Mesothelial cell of epicardium (in vitro differentiated cells): ENCODE measurements at places on chromosomes 6 and 20.

GRCh38 chr20:33370291-33370690, 31.0 kb downstream of the CDK5RAP1 start:
- no peak for DNase-seq

- DNase-seq, result no peak
Observed at GRCh38 chr6:163095401-163095800, 319.1 kb upstream of the QKI start.

DNA sequence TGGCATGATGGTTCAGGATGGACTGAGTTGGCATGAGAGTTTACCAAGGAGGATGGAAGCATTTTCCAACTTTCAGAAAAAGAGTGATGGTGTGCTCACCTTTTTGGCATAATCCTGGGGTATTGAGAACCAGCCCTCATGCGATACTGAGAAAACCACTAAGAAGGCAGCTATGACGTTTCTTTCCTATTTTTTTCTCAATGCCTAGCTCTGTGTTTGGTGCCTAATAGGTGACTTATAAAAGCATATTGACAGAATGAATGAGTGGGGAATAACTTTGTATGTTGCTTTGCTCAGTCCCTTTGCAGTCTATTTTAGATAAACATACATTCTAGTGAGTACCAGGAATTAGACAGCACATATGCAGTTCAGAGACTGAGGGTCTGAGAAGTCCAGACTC, 816.3 kb downstream of the DHX35 start:
- DNase-seq, result no peak

GRCh38 chr6:37990762-37991525, 171.4 kb downstream of the ZFAND3 start:
- DNase-seq, result no peak

DNA sequence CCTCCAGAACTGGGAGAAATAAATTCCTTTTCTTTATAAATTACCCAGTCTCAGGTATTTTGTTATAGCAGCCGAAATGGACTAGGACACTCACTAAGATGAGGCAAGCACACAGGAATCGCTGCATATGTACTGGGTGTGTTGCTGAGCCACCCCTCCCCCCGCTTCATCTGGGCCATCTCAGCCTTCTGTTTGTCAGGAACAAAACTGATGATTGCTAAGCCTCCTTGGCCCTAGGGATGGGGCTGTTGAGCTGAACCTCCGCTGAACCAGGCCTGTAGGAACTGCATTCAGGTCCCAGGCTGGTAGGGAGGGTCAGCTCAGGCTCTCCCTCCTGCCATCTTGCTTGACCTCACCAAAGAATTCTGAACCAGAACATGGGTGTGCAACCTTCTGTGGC, 108.6 kb downstream of the MAP3K7 start:
- no peak for DNase-seq

DNA sequence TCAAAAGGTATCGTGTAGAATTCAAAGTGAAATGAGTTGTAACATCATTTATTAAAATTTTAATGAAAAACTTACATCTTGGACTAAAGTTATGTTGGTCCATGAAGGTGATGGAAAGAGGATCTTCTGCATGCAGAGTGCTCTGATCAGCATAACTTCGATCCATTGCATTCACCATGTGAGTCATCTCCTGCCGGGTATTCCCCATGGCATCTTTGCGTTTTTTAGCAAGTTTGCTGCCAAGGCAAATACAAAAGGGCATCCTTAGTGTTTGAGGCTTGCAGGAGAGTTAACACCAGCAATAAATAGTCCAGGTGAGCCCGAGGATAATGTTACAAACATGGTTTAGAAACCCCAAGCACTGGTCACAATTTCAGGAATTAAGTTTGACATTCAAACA, 104.2 kb upstream of the THEMIS start:
- DNase-seq, result no peak
